Right ventricle myocardium inferior (tissue), 1 donor: ENCODE measurements at places on chromosomes 4 and X.

GRCh38 chr4:147842573-147842972, 110.7 kb downstream of the ARHGAP10 start:
- peak; percentile 74 for DNase-seq

GRCh38 chrX:8748855-8749254, 16.9 kb upstream of the ANOS1 start:
- no peak for DNase-seq

DNA sequence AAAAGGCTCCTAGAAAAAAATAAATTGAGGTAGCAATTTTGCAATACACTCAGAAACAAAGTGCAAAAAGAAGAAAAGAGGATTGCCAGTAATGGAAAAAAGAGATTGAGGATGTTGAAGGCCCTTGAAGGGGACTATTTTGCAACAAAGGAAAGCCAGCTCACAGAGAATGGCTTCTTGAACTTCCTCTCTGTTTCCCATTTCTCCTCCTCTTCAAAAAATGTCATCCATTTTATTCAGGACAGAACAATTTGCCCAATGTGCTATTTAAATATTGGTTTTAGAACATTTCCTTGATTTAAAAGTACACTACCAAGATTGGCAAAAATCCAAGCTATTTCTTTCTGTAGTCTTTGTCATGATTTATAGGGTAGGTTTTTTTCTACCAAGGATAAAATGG, 60.2 kb downstream of the GASK1B start:
- no peak for DNase-seq

DNA sequence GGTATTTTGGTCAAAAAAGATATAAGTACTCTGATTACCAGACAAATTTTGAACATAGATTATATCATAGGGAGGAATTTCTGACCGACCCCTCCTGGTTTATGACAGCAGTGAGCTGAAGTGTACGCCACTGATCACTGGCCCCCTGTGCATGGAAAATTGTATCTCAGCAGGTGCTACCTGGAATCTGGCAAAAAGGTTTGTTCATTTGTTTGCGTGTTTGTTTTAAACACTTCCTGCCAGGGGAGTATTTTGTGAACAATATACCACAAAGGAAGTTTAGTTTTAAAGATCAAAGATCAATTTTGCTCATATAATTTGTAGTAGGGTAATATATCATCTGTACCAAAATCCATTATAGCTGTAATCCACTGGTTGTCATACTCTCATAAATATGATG, 219.7 kb upstream of the TENM3 start:
- no peak for DNase-seq

GRCh38 chr4:100566396-100566795, 48.6 kb upstream of the EMCN start:
- DNase-seq: no peak

- DNase-seq: no peak
Measured at GRCh38 chr4:76233083-76233482, 18.4 kb upstream of the FAM47E start.

GRCh38 chr4:69069085-69069484, 27.2 kb upstream of the UGT2B7 start:
- DNase-seq: no peak

DNA sequence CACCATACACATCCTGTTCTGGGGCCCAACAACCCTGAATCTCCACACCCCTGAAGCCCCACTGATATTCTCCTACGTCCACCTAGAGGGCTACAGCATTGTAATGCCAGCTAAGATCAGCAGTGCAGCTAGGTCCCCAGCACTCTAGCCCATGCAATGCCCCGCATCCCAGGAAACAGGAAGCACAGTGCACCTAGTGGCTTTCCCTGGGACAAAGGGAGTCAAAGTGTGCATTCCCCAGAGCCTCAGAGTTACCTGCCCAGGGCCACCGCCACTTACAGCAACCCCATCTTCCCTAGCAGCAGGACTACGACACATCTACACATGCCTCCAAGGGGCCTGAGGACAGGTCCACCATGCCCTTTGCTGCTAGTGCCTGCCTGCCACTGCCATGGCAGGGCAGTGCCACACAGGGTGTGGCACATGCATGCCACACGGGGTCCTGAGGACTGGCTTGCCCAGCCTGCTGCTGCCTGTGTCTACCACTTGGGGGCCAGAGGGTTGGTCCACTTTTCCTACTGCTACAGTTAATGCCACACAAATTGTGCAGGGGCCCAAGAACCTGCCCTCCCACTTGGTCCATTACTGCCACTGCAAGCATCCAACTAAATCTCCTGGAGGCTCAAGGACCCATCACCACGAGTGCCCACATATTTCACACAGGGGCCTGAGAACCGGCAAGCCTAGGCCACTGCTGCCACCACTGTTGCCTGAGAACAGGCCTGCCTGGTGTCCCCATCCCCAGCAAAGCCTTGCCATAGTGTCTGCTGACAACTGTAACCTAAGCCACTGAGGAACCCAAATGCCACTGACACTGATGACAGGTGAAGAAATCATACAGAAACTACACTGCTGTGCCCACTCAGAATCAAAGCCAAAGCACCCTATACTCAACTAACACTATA, 23.7 kb downstream of the TLR6 start:
- no peak for DNase-seq

GRCh38 chr4:40581254-40582140, 48.2 kb downstream of the RBM47 start:
- no peak for DNase-seq

DNA sequence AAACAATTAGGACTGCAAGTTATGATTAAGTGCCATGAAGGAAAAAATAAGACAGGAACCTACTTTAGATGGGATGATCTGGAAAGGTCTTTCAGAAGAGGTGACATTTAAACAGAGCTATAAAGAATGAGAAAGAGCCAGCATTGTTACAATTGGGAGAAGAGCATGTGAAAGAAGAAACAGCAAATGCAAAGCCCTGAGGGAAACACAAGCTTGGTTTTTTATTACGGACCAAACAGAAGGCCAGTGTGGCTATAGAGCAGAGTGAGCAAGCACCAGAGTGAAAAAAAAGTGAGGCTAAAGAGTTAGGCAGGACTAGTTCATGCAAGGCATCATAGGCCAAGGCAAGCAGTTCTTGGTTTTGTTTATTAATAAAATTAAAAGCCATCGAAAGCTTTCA, 175.6 kb downstream of the RBMX2 start:
- no peak for DNase-seq

DNA sequence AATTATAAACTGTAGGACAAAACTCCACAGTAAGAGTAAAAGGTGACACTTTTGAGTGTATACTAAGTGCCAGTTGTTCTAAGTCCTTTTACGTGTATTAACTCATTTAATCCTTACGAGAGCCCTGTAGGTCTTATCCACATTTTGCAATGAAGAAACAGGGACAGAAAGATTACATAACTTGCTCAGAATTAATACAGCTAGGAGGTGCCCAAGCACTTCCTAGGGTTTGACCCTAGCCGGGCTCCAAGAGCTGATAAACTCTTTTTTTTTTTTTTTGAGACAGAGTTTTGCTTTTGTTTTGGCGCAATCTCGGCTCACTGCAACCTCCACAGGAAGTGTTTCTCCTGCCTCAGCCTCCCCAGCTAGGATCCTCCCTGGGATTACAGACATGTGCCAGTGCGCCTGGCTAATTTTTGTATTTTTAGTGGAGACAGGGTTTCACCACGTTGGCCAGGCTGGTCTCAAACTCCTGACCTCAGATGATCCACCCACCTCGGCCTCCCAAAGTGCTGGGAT, 110.4 kb downstream of the UBE2K start:
- DNase-seq: no peak

GRCh38 chr4:37879365-37879764, 11.5 kb upstream of the TBC1D1 start:
- no peak for DNase-seq

DNA sequence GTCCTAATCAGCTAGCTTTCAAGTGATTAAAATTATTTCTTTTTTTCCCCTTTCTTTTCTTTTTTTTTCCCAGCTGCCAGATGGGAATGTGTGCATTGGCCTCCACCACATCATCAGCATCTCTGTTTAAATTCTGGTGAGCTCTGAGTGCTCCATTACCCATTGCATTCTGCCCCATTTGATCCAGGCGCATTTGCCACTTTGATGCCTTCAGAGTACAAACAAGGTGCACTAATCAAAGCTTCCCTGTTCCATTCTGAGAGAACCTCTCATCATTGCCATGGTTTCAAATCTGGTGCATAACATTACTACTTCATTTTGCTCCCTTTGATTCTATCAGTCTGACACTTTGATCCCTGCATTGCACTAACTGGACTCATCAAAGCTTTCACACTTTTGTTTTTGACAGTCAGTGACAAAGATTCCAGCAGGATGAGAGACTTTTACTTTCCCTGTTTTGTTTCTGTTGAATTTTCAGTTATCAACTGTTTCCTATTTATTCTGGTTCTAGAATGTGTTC, 238.8 kb upstream of the PCDH10 start:
- no peak for DNase-seq

- DNase-seq: no peak
Measured at GRCh38 chr4:161651586-161651985, 512.2 kb downstream of the FSTL5 start.

DNA sequence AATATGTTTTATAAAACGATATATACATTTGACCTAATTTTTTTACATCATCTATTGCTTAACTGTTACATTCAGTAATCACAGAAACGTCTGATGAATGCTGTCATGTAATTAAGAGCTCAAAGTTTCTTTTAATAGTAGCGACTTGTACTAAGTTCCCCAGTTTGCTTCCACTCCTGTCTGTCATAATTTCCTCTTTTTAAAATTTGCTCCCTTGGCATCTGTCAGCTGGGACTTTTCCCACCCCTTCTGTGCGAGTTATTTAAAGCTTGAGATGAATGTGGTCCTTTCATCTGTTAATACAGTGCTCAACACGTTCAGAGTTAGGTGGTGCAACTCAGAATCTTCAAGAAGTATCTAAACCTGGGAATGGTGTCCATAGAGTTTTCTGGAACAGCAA, 1.2 kb downstream of the RAP1GDS1 start:
- DNase-seq: no peak

DNA sequence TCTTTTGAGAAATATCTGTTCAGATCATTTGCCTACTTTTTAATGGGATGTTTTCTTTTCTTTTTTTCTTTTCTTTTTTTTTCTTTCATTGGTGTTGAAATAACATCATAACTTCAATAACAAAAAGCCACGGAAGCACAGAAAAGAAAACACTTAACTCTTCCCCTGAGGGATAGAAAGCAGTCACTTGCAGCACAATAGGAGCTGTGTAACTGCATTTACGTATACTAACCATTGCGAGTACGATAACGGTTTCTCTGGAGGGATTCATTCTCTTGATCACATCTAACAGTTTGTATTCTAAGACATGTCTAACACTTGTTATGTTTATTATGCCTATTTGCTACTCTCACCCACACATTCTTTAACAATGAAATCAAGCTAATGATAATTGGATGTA, 27.3 kb downstream of the C4orf46 start:
- DNase-seq: no peak

GRCh38 chr4:30743897-30744296, 23.7 kb downstream of the PCDH7 start:
- DNase-seq: no peak

GRCh38 chr4:161555689-161556660, 607.8 kb downstream of the FSTL5 start:
- no peak for DNase-seq

- DNase-seq: no peak
Measured at GRCh38 chr4:73984736-73985527, 3.1 kb downstream of the PPBP start.

- peak; percentile 94 for DNase-seq
Measured at GRCh38 chr4:2811830-2812611, 19.1 kb downstream of the SH3BP2 start.

DNA sequence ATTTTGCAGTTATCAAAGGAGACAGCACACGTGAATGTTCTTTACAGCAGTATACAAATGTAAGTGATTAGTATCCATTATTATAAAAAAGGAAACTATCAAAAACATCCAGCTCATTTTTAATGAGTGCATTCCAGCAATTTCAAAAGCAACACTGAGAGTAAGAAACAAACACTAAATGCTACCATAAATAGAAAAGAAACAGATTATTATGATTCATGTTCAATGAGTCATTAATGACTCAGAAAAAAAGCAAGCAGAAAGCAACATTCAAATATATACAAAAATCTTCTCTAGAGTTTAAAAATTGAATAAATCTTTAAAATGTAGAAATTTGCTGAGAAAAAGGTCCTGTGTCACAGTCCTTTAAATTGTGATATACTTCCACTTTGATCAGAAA, 346.5 kb upstream of the FMR1 start:
- no peak for DNase-seq

GRCh38 chrX:18855919-18856644, 127.8 kb downstream of the PHKA2 start:
- no peak for DNase-seq

- DNase-seq: no peak
Measured at GRCh38 chr4:123597586-123597985, 201.0 kb downstream of the SPRY1 start.

- no peak for DNase-seq
Measured at GRCh38 chr4:88761861-88762523, 64.4 kb upstream of the NAP1L5 start.

DNA sequence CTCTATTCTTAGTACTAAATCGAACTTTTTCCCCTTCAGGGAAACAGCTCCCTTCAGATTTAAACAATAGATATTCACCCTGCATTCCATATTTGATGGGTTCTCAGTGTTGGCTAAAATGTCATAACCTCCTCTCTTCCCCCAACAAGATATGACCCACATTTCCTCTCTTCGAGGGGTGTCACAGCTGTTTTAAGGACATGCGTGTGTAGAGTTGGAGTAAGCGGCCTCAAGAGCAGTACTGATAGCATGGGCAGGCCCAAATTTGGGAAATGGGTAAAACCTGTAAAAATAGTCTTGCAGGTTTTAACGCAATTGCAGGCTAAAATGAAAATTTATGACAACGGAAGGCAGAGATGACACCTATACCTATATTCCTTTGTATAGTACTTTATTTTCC, 28.7 kb downstream of the SAT1 start:
- no peak for DNase-seq

DNA sequence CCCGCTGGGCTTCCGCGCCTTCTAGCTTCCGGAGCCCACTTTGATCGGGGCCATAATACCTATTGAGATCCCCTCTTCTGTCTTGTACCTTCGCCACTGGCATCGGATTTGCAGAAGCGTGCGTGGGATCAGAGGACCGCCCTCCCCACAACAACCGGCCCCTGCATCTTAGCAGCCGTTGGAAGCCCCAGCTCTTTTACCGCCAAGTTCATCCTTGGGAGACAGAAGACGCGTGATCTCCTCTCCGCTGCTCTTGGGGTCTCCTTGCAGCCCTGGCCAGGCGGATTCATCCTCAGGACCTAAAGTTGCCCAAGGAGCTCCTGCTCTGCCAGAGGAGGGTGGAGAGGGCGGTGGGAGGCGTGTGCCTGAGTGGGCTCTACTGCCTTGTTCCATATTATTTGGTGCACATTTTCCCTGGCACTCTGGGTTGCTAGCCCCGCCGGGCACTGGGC, 1.6 kb downstream of the SLIT2 start:
- peak; percentile 54 for DNase-seq

DNA sequence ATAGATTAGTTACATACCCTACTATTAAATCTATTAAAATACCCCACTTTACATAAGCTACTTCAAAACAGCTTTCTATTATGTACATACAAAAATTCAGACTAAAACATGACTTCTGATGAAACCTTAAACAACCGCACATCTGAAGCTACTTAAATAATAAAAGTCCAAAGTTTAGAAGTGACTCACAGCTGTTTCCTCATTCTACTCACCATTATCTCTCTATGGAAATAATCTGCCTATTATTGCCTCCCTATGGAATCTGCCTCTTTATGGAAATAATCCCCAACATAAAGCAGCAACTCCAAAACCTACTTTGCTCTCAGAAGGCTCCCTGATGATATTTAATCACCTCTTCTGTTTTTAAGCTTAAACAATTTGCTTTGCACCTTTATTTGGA, 15.7 kb upstream of the BANK1 start:
- no peak for DNase-seq

GRCh38 chr4:37138789-37139188, 105.8 kb upstream of the NWD2 start:
- no peak for DNase-seq
